ENCODE measurements at places on chromosomes 16 and 17.

DNA sequence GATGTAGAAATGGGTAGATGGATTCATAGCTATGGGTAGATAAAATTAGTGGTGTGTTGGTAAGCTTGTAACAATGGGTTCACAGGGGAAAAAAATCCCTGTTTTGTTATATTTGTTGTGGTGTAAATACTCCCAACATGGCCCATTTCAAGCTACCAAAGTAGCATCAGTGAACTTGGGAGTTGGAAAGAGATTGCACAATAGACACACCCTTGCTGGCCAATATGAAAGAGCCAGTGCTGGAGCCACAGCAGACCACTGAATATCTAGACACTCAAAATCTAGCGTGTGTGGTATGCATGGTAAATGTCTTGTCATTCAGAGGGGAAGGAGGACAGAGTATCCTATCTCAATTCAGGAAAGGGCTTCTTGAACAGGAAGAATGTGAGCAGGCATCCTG is 565.1 kb upstream of the SALL1 start:
- DNase-seq = no peak

- DNase-seq = no peak
Observed at GRCh38 chr17:7916808-7917207, 719 bp upstream of the RNF227 start.

DNA sequence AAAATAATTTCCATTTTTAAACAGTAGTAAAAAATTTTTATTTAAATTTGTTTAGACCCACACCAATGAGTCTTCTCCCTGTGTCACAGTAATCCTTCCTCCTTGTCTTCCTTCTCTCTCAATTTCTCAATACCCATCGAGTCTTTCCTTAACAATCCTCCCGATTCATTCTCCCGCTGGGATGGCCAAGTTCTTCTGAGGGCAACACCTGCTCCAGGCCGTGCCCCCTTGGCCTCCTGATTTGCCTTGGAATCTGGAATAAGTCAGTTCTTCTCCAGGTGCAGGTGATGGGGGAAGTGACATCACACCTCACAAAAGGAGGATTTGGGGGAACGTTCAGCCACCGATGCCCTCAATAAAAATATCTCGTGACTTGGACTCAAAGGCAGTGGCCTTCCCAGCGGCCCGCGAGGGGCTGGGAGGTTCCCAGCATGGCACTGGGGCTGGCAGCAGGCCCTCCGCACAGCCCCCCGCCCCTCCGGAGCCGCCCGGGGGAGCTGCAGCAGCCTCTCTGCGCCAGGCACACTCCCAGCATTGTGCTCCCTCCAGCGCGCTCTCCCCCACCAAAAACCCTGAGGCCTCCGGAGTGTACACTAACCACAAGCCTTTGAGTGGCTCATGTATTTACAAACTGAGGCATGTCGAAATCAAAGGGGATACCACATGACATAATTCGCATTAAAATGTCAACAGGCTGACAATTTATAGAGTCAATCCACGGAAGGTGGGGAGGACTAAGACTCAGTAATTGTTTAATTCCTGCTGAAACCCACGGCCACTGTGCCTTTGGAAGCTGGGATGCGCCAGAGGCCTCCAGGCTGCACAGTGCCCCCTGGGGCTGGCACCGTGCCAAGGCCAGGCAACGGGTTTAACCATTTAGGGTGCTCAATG is 120.5 kb downstream of the ZFHX3 start:
- no peak for DNase-seq

DNA sequence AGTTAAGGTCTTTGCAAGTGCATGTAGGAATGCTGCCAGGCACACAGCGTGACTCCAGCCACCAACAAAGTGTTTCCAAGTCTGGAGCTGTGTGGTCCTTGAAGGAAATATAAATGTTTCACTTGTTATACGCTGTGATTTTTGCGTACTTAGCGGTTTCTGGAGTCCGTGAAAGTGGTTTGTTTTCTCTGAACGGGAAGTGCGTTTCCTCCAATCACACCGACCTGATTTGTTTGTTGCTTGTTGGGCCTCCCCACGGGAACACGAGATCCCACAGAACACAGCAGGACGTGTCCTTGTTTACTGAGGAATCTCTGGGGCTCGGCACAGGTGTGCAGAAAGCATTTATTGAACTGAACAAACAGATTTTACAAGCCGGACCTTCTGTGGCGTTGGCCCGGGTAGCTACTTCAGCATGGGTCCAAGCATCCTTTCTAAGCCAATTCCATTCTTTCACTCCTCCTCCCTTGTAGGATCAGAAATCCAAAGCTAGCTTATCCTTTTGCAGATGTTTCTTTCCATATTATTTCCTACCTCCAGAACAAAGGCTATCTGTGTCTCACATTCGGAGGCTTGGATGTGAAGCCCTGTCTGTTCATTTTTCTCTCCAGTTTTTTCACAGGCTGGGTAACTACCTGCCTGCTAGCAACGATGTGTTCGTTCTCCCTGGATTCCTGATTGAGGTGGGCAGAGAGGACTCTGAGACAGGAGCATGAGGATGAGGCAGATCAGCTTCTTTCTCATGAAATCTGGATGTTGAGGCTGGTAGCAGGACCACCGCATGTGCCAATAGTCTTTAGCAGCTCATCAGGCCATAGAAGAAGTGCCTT is 44.6 kb downstream of the ABAT start:
- DNase-seq = no peak

DNA sequence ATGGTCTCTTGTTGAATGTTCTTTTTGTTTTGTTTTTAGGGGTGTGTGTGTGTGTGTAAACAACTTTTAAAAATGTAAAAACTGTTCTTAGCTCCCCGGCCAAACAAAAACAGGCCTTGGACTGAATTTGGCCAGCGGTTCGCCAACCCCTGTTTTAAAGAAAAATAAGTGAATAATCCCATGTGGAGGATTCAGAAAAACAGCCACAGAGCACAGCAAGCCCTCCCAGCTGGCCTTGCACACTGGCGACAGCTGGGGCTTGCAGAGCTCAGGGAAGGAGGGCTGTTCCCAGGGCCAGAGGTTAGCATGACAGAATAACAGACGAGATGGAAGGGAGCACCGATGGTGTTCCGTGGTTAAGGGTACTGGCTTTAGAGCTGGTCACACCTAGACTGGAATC is 39.0 kb downstream of the EMP2 start:
- DNase-seq = no peak

- DNase-seq = no peak
Observed at GRCh38 chr17:54466875-54467274, 433.8 kb upstream of the TOM1L1 start.

DNA sequence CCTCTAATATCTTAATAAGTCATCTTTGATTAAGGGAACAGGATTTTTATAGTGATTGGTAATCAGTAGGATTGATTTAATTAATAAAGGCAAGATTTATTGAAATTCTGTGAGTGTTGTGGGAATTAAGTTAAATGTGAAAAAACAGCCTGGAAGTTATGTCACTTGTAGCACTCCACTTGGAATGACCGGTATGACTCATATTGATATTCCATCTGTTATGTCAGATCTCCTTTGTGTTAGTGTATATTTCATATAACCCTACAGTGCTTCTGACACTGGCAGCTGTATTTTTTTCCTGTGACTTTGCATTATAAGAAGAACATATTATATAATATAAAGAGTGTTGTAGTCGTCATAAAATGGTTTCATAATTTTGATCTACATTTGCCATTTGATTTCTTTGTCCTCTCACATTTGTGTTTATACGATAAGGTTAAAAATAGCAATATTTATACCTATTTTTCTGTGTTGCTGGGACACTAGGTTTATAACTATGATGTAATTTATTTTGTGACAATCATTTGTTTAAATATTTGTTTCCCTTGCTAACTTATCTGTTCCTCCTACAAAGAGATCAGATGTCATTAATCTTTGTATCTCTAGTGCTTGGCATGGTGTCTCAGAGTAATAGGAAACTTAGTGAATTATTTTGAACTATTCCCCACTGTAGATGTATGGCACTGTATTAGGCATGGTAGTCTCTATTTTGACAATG is 249.0 kb downstream of the BCAS3 start:
- DNase-seq = no peak

GRCh38 chr17:17580662-17581470 is 10.6 kb downstream of the PEMT start:
- no peak for DNase-seq

- DNase-seq = no peak
Observed at GRCh38 chr17:5958850-5959249, 111.3 kb upstream of the WSCD1 start.
